SK-N-MC (cell line): ENCODE measurements at places on chromosomes 3 and 15.
A peak's percentile ranks its signal among the peaks of the same experiment; 100 is the strongest.

DNA sequence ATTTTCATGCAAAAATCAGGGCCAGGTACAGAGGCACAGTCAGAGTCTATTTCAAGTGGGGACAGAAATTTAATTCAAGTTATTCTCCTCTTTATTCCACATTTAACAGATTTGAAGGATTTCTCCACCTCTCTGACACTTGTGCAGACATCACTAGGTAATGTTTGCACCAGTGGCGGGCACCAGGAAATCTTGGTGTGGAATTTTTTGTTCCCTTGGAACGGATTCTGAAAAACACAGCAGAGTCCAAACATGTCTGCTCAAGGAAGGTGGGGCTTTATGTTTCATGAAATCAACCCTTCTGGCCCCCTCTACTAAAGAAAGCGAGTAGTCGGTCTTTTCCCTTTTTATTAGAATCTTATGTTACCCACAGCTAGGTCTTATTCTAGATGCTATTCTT lies 271.2 kb upstream of the MDFIC2 start:
- no peak for DNase-seq

- no peak for DNase-seq
These were observed 117.9 kb downstream of the MECOM start for GRCh38 chr3:169545606-169546005.

DNA sequence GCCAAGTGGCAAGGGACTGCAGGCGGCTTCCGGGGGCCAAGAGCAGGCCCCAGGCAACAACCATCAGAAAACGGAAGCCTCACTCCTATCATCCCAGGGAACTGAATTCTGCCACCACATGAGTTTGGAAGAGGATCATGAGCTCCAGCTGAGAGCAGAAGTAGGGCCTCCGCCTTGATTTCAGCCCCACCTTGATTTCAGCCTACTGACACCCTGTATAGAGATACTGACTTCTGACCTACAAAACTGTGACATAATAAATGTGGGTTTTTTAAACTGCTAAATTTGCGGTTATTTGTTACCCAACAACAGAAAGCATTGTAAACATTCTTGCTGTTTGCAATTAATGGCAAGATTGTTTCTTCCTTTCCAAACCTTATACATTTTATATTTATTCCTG lies 21.6 kb upstream of the RARRES1 start:
- DNase-seq = no peak

- DNase-seq = no peak
These were observed 117.2 kb upstream of the LRRC3B start for GRCh38 chr3:26505399-26505798.

- no peak for DNase-seq
These were observed 20.7 kb upstream of the KLF13 start for GRCh38 chr15:31305796-31306425.

GRCh38 chr3:15768421-15769255 lies 29.1 kb downstream of the ANKRD28 start:
- peak; percentile 24 for DNase-seq

DNA sequence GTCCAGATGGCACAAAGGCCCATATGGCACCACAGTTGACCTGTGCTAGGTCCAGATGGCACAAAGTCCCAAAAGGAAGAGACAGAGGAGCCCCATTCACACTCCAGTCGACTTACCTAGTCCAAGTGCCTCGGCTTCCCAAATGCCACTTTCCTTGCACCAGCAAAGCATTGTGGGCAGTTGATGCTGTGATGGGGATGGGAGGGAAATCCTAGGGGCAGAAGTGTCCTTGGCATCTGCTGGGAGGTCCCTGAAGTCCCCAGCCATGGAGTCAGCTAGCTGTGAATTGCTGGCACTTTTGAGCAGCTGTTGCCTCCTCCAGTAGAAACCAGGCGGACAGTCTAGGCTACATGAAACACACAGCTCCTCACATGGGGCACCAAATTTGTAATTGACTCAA lies 60.3 kb upstream of the SIAH2 start:
- DNase-seq = no peak

GRCh38 chr3:15439476-15439875 lies 12.1 kb downstream of the EAF1 start:
- no peak for DNase-seq

DNA sequence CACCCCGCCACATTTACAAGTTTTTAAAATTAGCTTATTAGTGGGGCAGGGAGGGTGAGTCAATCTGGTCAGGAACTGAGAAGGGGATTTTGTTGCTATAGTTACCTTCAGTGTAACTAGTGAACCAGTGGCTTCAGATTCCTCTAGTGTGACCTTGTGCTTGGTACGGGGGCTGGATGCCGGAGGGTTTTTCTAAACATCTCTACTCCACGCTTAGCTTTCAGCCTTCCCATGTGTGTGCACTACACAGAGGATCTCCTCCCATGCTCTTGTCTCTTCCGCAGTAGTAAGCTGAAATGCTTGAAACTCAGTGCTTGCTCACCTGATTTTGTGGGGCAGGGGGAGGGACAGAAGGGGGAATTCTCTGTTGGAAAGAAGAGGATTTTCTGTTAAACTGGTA lies 67.9 kb upstream of the AKAP13 start:
- DNase-seq = no peak

GRCh38 chr3:25587094-25587493 lies 77.6 kb downstream of the TOP2B start:
- DNase-seq = no peak

GRCh38 chr15:32966512-32966911 lies 228.0 kb downstream of the FMN1 start:
- DNase-seq = no peak

- DNase-seq = no peak
These were observed 5.7 kb downstream of the SUCLG2 start for GRCh38 chr3:67648701-67649100.
